Transverse colon (tissue), 4 donors: ENCODE measurements at places on chromosomes 6 and 20.

DNA sequence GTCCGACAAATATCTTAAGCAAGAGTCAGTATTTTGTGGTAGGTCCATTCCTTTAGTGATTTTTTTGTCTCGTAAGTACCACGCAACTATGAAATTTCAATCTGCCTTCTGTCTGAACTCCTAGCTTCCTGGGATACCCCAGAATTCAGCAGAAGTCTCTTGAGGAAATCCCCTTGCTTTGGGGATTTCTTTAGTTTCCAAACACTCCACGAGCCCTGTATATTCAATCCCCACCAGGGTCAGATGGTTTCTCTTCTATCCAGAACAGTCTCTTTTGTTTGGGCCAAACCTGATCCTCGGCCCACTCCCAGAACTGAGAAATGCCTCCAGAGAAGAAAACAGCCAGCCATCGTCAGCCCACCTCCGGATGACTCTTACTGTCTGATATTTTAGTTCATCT lies 113.0 kb downstream of the CHD6 start:
- peaks cover 33% of the 10 kb centered on the region for H3K4me1 ChIP-seq
- H3K27ac ChIP-seq, result no peak overlapping the region
- H3K4me3 ChIP-seq, result no peak overlapping the region
- DNase-seq, result no peak
- H3K27me3 ChIP-seq, result no peaks in the 10 kb centered on the region

- H3K27ac ChIP-seq, result peak overlapping the region; percentile 6
- no peaks in the 10 kb centered on the region for H3K27me3 ChIP-seq
- H3K4me3 ChIP-seq, result no peak overlapping the region
- DNase-seq, result no peak
- H3K4me1 ChIP-seq, result peaks cover 5% of the 10 kb centered on the region
Observed at GRCh38 chr6:14841901-14842421, 403.9 kb upstream of the JARID2 start.

DNA sequence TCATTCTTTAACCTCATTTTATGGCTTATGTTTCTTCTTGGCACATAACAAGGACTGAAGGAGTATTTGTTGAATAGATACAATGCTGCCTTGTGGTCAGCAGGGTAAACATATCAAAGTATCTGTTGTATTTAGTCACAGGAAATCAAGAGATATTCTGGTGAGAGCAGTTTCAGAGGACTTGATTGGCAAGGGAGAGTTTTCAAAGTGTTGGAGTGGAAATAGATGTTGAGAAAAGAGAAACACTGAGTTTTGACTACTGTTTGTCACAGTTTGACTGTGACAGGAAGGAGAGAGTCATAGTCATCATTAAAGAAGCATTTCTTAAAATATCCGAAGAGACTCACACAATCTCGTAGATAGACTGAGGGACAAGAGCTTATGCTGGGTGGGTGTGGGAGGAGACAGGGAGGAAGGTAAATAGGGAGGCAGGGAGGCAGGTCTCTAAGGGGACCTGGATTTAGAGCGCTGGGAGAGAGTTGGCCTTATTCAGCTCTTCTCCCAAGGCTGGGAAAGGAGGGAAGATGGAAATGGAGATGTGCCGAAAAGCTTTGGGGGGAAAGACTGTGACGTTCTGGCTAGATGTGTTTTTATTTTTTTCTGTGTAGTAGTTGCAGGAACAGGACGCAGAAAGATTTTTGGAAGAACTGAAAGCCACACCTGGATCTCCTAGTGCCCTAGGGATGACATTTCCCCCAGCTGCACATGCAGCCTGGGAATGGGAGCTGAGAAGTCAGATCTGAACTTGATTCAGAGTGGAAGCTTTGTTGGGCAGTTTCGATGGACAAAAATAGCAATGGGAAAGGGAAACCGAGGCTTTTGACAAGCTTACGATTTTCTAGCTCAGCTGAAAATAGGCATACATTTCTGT lies 65.0 kb upstream of the IFNGR1 start:
- H3K27me3 ChIP-seq, result no peaks in the 10 kb centered on the region
- H3K4me3 ChIP-seq, result no peak overlapping the region
- DNase-seq, result no peak
- no peak overlapping the region for H3K27ac ChIP-seq
- H3K36me3 ChIP-seq, result no peaks in the 10 kb centered on the region

DNA sequence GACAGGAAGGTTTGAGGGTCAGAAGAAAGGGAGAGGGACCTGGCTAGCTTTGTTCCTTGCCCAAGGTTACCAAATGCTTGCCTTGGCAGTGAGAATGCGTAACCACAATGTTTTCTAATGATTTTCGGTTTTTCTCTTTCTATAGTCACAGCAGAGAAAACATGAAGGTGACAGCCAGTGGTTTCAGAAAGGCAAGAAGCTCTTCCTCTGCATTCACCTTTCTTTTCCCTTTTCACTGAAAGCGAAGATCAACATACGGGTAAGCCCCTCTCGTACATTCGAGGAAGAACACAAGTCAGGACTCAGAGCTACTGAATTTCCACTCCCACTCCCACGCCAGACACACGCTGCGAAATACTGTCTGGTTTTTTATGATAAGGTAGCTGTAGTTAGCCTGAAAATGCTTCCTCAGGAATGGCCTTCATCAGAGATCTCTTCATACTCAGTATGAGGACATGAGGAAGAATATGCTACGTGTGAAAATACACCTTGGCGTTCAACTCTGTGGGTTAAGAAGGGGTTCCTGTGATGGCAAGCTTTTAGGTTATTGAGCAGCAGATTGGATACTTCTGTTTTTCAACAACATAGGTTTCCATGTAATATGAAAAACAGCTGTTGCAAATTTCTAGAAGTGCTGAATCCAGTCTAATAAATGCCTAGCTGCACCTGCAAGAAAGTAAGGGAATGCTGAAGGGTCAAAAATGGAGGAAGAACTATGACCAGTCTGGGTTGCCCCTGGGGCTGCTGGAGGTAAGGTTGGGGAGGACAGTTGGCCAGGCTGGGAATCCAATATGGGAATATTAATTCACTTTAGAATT lies 7.4 kb upstream of the CD83 start:
- H3K27me3 ChIP-seq, result no peaks in the 10 kb centered on the region
- no peaks in the 10 kb centered on the region for H3K36me3 ChIP-seq
- no peak overlapping the region for H3K27ac ChIP-seq
- H3K4me3 ChIP-seq, result no peak overlapping the region

DNA sequence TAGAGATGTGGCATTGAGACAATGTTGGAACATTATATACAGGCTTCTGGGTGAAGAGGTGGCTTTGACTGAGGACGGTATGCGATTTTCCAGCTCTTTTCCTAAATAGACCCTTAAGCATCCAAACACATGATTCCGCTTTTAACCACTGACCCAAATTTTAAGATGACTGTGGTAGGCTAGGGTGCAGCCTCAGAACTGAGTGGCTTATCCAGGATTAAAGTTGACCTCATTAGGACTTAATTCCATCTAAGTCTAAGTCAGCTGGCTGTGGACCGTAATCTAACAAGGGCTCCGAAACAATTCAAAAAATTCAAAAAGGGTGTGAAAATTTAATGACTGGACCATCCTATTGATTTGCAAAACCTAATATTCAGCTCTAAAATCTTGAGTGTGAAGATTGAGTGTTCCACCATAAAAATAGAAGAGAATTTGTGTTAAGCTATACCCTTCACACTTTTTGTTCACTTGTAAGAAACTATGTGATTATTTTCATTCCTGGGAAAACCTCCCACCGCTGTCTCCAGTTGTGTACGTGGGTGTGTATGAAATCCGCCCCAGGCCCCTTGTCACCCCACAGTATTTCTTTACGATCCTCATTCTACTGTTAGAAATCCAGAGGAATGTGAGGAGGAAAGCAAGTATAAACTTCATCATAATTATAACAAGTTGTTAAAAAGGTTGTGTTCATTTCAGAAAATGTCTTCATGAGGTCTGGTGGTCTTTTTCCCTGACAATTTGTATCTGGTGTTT lies 2.7 kb downstream of the PCMTD2 start:
- H3K4me1 ChIP-seq, result peaks cover 12% of the 10 kb centered on the region
- no peak overlapping the region for H3K27ac ChIP-seq
- H3K36me3 ChIP-seq, result no peaks in the 10 kb centered on the region
- H3K27me3 ChIP-seq, result no peaks in the 10 kb centered on the region
- no peak overlapping the region for H3K4me3 ChIP-seq

DNA sequence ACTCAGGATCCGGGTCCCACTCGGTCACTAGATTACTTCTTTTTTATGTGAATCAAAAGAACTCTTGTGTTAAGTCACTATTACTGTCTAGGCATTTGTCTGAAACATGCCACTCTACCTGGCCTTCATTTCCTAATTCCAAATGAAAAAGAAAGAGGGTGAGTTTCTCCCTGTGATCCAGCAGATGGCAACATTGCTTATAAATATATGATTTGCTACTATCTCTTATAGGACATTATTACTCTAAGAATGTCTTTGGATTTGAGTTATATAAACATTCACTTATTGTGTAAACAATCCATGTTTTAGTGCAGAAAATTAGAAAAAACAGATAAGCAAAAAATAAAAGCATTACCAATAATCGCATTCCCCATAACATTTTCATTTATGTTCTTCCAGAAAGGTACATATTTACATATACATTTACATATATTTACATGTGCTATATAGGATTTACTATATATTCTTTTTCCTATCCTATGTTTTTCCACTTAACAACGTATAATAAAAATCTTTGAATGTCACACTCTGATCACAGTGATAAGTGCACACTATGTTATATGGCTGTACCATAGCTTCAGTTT lies 66.9 kb downstream of the FAXC start:
- no peak for DNase-seq
- no peak overlapping the region for H3K4me3 ChIP-seq
- no peaks in the 10 kb centered on the region for H3K36me3 ChIP-seq
- no peaks in the 10 kb centered on the region for H3K4me1 ChIP-seq
- no peak overlapping the region for H3K27ac ChIP-seq
- no peaks in the 10 kb centered on the region for H3K27me3 ChIP-seq

DNA sequence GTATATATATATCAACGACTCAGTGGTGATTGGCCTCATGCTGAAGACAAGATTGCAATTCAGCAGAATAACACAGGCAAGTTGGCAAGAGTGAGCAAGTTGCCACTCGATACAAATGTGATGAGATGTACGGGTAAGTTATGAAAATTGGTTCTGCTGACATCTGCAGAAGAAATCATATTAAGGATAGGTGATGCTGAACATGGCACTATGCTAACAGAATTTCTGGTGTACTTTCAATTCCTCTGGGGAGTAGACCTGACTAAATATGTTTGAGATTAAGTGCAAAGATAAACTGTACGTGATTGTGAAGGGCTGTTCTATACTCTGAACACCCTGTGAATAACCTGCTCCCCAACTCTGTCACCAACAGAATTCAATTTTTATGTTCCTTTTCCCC lies 758.2 kb downstream of the TBC1D32 start:
- H3K36me3 ChIP-seq, result no peaks in the 10 kb centered on the region
- no peak overlapping the region for H3K4me3 ChIP-seq
- DNase-seq, result no peak
- no peak overlapping the region for H3K27ac ChIP-seq
- no peaks in the 10 kb centered on the region for H3K27me3 ChIP-seq

DNA sequence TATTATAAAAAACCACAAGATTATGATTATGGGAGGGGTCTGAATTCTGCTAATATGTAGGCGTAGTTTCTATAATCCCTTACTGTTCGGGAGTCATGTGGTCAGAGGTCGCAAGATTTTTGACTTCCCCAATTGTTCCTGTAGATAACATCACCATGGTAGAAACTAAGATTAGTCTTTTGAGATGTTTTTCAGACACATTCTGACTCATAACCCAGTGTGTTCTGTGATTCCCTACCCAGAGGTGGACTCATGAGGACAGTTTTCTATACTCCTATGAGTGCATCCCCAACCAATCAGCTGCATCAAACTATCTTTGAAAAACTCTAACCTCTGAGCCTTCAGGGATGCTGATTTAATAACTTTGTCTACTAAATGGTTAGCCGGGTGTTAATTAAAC lies 175.5 kb downstream of the RFPL4B start:
- no peak overlapping the region for H3K27ac ChIP-seq
- H3K27me3 ChIP-seq, result no peaks in the 10 kb centered on the region
- no peak overlapping the region for H3K4me3 ChIP-seq
- no peaks in the 10 kb centered on the region for H3K4me1 ChIP-seq

DNA sequence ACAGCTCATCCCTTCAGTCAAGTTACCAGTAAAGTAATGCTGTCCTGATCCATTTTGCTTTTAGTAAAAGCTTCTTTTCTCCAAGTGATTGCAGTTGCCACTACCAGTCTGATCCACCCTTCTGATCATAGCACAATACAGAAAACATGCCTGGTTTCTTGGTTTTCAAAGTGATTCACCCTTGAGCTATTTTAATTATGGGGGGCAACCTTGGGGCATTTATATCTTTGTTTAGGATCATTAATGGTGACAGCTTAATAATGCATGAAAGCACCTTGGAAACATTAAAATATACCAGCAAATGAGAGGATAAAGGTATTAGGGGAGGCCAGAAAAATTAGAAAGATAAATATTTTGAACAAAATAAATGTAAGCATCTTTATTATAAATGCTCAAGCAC lies 38.4 kb downstream of the LRRC1 start:
- no peak overlapping the region for H3K4me3 ChIP-seq
- H3K36me3 ChIP-seq, result no peaks in the 10 kb centered on the region
- no peaks in the 10 kb centered on the region for H3K27me3 ChIP-seq
- no peak overlapping the region for H3K27ac ChIP-seq

DNA sequence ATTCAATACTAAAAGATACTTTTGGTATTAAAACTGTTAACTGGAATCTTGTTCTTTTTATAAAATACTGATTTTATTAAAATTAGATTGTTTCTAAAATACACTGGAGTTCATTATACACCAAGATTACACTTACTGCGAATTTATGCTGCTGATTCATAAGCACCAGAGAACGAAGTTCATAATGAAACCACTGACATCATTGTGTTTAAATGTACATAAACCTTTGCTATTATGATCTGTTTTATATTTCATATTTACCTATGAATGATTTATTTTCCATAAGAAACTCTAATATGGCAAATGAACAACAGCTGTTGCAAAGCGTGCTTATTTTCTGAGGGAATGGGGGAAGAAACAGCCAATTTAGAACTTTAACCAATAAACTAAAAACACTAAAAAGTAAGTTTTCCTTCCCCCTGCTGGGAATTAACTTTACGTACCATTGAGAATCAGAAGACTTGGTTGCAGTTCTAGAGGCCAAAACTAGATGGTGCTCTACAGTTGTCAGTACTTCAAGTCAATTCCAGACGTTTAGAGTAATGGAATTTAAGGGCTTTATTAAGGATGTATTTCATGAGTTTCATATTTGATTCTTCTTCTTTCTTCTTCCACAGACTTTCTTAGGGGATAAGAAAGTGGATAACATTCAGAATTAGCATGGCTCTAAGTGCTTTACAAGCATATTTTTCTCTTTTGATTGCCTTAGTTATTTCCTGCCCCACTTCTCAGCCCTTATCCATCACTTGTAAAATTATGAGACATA lies 30.8 kb upstream of the COL19A1 start:
- H3K4me1 ChIP-seq, result peaks cover 4% of the 10 kb centered on the region
- no peak for DNase-seq
- H3K27ac ChIP-seq, result no peak overlapping the region

- peak; percentile 3 for DNase-seq
- no peaks in the 10 kb centered on the region for H3K36me3 ChIP-seq
- H3K4me1 ChIP-seq, result peaks cover 5% of the 10 kb centered on the region
- no peak overlapping the region for H3K27ac ChIP-seq
- H3K4me3 ChIP-seq, result no peak overlapping the region
Observed at GRCh38 chr20:63097336-63097831, 90.6 kb upstream of the BHLHE23 start.
